ENCODE measurements at places on chromosomes 7 and 10.

- no peak for DNase-seq
Measured at GRCh38 chr10:104099269-104099668, 13.6 kb upstream of the COL17A1 start.

DNA sequence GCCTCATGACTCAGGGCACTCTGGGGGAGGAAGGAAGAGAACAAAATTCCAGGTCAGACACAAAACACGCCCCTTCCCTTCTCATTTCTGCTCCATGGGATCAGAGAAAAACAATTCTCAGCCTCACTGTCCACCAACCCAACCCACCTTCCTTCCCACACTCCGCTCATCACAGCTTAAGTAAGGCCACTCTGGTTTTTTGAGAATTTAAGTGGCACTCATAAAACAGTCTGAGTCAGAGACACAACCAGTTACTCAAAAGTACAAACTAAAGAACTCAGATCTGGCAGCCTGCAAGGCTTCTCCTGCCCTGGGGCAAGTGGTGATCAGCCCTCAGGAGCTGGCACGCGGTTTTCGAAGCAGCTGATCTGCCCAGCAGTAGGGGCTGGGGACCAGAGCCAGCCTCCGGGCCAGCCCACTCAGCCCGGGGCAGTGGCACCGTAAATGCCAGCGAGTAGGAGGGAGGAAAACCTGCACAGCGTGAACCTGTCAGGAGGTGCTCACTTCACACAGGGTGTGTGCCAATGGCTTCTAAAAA lies 39.1 kb upstream of the ABLIM1 start:
- DNase-seq, result no peak

DNA sequence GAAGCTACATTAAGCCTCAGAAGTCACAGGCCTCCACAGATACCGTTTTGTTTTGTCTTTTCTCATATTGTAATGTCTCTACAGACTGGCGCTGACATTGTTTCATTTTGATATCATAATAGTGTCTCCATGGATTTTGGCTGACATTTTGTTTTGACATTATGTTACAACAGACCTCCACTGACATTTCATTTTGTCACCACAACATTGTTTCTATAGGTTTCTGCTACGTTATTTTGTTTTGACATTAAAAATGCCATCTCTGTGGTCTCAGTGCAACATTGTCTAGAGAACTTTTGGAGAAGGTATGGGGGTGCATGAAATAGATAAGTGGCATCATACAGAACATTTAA lies 666.8 kb downstream of the PARD3 start:
- no peak for DNase-seq

GRCh38 chr10:127353544-127353943 lies 157.2 kb upstream of the INSYN2A start:
- no peak for DNase-seq

Measured in CD4-positive, alpha-beta T cell treated with Interleukin-17A for 1 hour (primary cell).